ENCODE measurements at places on chromosomes 13 and 19.

GRCh38 chr13:40637643-40638042, 28.8 kb downstream of the FOXO1 start:
- no peak for DNase-seq

- DNase-seq = no peak
These were observed 140.6 kb downstream of the LHFPL6 start for GRCh38 chr13:39462428-39462827.

DNA sequence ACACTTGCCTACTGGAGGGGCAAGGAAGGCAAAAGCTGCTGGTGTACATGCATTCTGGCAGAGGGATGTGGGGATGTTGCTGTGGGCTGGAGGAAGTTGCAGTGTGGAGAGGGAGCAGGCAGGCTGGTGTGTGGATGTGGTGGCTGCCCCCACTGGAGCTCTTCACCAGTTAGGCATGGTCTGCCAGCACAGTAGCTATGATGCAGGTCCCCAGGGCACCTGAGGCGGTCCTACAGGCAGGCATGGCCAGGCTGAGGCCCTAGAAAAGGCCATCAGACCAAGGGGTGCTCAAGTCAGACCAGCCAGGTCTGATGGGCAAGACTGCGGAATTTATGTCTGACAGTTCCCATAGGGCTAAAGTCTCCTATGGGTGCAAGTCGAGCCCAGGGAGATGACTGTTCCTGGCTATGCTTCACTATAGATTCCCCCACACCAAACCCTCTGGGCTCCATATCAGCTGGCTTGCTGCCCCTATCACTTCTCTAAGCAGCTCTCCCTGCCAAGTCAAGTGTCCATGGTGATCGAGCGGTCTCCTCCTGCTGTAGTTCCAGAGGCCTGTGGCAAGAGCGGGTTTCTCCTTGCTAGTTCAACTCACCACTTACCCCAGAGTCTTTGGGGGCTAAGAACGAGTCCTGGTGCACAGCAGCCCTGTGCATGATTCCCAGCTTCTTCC, 473.1 kb downstream of the TDRD3 start:
- no peak for DNase-seq

- DNase-seq = no peak
These were observed 1170.4 kb downstream of the EFNB2 start for GRCh38 chr13:105365021-105365550.

DNA sequence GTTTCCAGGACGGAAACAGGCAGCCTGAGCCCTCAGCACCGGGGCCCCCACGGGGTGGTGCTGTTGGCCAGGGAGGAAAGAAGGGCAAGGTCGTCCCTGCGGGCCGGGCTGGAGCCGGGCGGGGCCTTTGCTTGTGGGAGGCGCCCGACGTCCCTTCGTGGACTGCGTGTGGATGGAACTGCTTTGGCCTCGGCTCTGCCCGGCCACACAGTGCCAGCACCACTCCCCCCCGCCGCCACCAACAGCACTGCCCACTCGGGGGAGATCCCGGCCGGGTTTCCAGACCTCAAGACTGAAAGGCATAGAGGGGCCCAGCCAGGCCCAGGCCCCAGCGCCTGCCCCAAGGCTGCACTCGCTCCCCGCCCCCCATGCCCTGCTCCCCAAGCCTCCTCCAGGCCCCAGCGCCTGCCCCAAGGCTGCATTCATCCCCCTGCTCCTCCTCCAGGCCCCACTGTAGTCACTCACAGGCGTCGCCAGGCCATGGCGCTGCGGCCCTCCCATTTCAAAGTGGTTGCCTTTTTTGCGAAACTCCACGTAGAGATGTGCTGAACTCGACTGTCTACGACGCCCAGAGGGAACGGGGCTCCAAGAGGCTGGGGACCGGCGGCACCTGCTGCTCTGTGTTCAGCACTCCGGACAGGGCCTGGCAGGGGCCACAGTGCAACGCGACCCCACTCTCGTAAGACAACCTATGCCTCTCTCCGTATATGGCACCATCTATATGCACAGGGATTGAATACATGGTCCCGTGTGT, 22.5 kb downstream of the C13orf46 start:
- DNase-seq = no peak

DNA sequence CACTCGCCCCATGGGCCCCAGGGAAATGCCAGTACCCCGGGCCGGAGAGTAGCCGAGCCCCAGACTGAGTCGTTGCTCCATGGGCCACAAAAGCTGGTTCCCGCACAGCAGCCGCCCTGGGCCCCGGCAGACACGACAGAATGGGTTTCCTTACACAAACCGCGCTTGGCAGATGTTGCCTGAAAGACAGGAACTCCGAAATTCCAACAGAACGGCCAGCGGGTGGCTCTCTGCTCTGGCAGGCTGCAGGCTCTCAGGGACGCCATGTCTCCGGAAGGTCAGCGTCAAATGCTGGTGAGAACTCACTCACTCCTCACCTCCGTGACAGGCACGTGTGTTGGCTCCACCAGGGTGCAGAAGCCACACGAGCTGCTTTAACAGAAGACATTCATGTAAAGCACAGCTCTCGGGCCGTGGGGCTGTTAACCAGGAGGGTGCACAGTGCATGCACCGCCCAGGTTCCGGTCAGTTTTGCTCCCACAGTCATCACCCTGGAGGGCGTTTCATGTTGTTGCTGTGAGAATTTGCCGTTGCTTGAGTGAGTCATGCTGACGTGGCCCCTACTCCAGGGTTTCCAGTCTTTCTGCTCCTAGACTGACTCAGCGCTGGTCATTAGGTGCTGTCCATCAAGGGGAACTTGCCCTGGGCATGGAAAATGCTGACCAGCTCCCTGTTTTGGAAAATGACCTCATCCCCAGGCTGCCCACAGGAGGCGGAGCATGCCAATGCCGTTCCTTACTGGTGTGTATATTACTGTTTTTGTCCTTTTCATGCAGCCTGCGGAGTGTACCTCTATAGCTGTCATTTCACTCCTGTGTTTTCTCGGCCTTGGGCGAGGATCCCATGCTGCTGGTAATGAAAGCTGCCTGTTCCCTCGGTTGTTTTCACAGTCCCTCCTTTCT, 44.8 kb downstream of the ANKRD10 start:
- DNase-seq = peak; percentile 81

DNA sequence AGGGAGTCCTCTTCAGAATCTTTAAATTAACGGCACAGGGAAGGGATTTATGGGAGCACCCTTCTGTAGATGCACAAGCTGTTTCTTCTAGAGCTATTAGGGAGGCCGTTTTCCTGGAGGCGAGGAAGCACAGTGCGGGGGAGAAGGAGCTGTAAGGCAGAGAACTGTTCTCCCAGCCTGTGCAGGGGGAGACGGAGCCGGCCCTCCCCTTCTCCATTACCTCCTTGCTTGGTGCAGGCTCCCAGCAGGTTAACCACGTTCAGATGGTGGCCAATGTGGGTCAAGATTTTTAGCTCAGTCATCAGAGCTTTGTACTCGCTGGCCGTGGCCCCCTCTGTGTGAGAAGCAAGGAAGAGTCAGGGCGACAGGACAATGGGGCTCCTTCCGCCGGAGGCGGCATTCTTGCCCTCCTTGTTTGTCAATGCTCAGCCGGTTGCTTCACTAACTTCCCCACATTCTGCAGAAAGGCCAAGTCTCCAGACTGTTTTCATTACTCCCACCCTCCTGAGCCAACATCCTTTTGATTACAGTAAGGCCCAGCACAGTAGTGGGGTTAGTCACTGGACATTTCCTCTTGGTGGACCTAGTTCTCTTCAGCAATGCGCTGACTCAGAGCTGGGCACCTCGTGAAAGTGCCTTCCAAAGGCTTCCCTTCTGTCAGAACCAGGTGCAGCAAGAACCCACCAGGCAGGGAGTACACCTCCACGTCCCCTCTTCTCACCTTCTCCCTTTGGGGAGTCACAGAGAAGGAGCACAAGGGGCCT, 165.4 kb downstream of the FLT1 start:
- no peak for DNase-seq

DNA sequence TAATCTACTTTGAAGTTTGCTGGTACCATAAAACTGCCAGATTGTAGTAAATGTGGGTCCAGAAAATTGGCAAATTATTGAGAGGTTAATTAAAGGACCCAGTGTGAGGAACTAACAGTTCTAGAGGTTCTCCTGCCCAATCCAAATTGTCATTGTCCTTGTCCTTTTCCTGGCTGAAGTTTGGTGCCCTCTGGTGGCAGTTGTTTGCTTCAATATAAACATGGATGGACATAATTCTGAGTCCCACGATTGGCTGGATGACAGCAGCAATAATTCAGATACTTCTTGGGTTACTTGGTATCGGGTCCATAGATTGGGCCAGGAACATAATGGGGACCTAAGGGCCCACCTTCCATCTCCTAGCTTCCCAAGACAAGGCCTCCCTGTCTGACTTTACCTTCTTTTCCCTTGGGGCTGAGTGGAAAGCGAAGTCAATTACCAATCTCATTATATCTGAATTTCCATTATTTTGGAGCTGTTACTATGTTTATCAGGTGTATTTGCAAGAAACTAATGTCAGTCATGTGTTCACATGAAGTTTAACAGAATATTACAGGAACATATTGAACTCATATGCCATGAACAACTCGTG, 33.8 kb upstream of the GARRE1 start:
- peak; percentile 58 for DNase-seq

DNA sequence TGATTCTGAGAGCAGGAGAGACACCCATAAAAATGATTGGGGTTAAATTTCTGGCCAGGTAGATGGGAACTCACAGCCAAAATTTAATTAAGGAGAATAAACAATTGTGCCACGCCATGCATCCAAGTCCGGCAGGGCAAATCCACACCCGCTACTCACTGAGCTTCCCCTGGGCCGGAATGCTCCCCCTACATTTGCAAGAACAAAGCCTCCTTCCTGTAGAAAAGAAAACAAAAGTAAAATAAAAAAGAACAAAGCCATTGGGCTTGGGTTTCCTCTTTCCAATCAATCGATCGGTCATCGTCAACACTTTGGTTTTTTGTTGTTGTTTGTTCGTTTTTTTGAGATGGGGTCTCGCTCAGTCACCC, 30.2 kb upstream of the TFDP1 start:
- no peak for DNase-seq

DNA sequence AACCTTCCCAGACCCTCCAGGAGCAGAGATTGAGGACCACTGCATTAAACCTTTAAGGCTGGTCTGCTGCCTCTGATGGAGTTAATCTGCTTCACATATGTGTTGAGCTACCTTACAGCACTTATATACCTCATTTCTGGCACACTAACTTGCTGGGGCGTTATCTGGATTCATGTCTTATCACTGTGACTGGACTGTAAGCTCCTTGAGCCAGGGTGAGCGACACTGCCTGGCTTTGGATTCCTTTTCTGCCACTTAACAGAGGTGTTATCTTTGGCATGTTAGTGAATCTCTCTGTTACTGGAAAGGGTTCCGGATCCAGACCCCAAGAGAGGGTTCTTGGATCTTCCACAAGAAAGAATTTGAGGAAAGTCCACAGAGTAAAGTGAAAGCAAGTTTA, 69.8 kb upstream of the RGCC start:
- DNase-seq = no peak

DNA sequence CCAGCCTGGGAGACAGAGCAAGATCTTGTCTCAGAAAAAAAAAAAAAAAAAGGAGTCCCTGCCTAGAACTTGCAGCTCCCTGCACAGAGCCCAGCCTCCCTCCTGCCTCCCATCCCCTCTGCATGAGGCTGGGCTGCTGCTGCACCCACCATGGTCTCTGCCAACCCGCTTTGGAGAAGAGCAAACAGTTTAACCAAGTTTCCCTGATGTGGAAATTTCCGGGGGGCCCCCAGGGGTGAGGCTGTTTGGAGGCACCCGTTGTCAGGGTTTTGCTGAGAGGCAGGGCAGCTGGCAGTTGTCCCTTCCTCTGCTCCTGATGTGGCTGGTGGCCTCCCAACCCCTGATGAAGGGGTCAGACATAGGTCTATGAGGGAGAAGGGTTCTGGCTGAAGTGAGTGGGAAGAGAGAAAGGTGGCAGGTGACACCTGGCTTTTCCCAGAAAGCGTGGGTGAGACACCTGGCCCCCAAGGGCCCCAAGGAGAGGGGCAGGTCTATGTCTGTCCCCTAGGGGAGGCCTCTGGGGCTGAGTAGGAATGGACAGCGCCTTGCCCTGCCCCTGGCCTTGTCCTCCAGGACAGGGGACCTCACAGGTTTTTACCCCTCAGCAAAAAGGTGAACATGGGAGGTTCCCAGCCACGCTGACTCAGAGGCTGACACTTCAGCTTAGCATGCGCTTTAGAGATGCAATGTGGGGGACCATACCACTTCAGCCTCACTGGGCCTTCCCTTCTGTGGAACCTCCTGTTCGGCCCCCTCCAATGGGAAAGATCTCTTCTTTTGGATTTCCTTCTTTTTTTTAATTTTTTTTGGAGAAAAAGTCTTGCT, 5.5 kb downstream of the LRP3 start:
- peak; percentile 45 for DNase-seq

DNA sequence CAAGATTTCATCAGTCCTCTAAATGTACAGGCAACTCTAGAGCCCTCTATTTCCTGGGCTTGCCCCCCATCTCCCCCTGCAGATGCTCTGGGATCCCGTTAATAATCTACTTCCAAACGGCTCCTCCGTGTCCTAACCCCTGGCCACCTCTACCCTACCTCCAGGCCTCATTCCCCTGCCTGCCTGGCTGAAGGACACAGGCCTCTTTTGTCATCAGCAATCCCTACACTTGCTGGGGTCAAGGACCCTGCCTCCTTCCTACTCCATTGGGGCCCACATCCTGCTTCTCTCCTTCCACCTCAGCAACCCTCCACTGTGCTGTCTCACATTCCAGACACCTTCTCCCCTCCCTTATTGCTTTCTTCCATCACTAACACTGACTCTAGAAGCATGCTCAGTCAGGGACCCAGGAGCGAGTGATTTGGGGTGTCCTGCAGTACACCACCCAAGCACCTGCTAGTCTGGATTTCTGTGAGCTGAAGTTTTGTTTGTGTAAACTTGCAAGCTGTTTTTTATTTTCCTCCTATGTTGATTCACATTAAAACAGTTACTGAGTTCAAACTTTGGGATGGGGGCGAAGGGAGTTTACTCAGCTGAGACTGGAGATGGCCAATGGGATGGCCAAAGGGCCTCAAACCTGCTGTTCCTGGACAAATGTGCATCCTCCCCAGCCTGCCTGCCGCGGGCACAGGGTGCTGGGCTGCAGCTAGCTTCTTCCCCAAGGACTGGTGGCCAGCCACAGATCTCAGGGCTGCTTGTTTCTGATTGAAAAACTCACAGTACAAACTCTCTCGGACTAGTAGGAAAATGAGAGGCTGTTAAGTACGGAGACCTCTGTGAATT, 314.7 kb downstream of the FOXO1 start:
- DNase-seq = no peak

DNA sequence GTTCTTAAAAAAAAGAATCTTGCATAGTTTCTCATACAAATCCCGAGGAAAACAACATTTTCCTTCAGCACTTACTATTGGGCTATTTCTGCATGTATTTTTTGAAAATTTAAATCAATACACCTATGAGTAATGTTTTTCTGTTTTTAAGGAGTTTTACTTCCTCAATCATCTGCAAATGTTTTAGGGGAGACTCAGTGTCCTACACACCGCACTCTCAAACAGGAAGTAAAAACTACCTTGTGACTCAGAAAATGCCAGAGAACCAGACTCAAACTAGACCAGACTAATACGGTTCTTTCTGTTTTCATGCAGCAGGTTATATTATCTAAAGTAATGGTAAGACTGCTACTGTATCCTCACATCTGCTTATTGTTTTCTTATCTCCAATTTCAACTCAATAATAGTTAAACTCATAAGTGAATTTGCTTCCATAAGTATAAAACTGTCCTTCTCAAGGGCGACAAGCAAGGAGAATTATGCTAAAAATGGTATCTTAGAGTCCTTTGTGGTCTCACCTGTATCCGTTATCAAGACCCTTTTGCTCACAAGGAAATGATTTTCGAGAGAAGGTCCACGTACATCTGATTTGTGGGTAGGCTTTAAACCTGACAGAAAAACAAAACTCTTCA, 52.5 kb downstream of the FLT3 start:
- peak; percentile 91 for DNase-seq
